Activated CD8-positive, alpha-beta memory T cell treated with anti-CD3 and anti-CD28 coated beads, Interleukin-2, amount 10 ng/mL, durations not matched to agents 7 days and 5 days (primary cell): ENCODE measurements at places on chromosomes 2 and 18. TPM values are rescaled to one million over a fixed set of nuclear protein-coding genes. Genes with fewer than 3 reads are reported as not detected.

Gene EVX2
- total RNA-seq, result not detected

- no peak for DNase-seq
These were observed 450.1 kb downstream of the METTL4 start for GRCh38 chr18:2121224-2121623.

- DNase-seq, result no peak
These were observed 35.9 kb upstream of the WDSUB1 start for GRCh38 chr2:159322419-159322818.

DNA sequence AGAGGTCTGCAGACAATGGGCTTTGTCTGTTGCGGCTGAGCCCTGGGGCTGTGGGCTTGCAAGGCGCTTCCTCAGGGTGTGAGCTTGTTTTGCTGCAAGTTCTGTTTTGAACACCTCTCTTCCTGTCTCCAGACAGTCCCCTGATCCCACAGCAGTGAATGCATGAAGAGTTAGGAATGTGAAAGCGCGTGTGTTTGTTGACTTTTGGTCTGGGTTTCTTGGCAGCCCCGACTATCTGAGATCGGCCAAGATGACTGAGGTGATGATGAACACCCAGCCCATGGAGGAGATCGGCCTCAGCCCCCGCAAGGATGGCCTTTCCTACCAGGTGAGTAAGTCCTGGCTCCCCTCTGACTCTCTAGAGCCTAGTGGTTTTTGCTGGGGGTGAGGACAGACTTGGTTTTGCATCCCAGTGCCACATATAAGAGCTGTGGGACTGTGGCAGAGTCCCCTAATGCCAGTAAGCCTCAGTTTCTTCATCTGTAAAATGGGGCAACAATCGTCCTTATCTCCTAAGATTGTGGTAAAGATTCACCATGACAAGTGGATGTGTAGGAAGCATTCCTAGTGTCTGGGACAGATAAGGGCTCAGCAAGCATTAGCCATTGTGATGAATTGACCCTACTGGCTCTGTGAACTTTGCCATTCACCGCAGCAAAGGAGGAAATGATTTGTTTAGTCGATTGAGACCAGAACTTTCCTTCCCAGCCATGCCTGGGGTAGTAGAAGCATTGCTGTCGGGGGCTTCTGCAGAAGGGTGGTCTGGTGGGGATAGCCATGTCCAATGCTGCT lies 3.0 kb downstream of the LBH start:
- peak; percentile 73 for DNase-seq

GRCh38 chr2:234953116-234954031 lies 1.6 kb downstream of the SH3BP4 start:
- DNase-seq, result no peak

- no peak for DNase-seq
These were observed 61.3 kb downstream of the MCFD2 start for GRCh38 chr2:46854260-46854659.

GRCh38 chr2:236363711-236364277 lies 99.6 kb upstream of the ASB18 start:
- DNase-seq, result peak; percentile 26

Gene DSC2
- not detected for total RNA-seq

DNA sequence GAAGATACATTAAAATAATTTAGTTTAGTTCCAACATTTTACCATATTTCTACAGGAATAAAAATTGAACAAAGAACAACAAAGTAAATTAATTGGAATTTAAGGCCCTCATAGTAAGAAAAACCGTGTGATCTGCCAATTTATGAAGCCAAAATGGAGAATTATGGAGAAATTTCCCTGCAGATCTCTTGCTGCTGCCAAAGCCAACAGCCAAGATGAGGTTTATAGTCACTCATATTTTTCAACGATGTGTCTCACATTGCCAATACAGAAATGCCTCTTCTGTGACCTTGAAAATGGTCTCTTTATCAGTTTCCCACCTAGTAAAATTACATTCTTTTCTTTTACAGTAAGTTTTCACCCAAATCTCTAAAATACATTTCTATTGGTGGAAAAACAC lies 317.2 kb upstream of the FIGN start:
- DNase-seq, result no peak

DNA sequence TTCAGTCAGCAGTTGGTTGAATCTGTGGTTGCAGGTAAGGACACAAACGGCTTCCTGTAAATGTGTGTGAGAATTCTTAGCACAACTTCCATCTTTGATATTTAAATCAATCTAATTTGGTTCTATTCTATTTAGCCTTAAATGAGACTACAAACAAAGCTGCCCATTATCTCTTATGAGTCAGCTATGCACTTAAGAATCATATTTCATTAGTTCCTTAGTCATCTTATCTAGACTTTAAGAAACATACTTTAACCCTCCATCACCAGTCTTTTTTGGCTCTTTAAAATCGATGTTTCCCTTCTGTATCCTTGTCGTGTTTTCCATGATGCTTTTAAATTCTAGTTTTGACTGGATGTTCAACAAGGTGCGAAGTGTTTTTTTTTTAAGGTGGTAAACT lies 114.4 kb upstream of the TMEM200C start:
- DNase-seq, result no peak

Gene SFXN5
- total RNA-seq, result 12.4 TPM

- no peak for DNase-seq
These were observed 80.3 kb downstream of the INSIG2 start for GRCh38 chr2:118168615-118169014.

Gene B4GALT6
- 0.41 TPM for total RNA-seq

Gene C1GALT1C1L
- not detected for total RNA-seq

- DNase-seq, result no peak
These were observed 479.7 kb upstream of the ID2 start for GRCh38 chr2:8202132-8202531.

- no peak for DNase-seq
These were observed 35.7 kb downstream of the ZNF516 start for GRCh38 chr18:76459312-76459686.

- no peak for DNase-seq
These were observed 219.6 kb upstream of the ID2 start for GRCh38 chr2:8462280-8462679.

DNA sequence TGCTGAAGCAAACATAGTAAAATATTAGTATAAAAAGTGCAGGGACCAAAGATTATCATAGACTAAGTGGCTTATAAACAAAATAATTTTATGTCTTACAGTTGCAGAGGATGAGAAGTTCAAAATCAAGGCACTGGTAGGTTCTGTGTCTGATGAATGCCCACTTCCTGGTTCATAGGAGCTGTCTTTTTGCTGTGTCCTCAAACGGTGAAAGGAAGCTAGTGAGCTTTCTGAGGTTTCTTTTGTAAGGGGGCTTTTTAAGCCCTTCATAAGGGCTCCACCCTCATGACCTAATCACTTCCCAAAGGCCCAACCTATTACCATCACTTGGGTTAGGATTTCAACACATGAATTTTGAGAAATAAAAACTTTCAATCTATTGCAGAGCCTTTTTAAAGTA lies 946.7 kb upstream of the ACVR2A start:
- no peak for DNase-seq

- DNase-seq, result no peak
These were observed 58.5 kb upstream of the CTLA4 start for GRCh38 chr2:203809084-203809521.
